ENCODE measurements at places on chromosomes 13 and 19.
A peak's percentile ranks its signal among the peaks of the same experiment; 100 is the strongest.

GRCh38 chr13:28843639-28844038, 23.5 kb downstream of the MTUS2 start:
- no peak overlapping the region for H3K27ac ChIP-seq
- H3K4me3 ChIP-seq = no peak overlapping the region
- DNase-seq = no peak
- no peaks in the 10 kb centered on the region for H3K27me3 ChIP-seq
- H3K4me1 ChIP-seq = no peaks in the 10 kb centered on the region

- H3K36me3 ChIP-seq = no peaks in the 10 kb centered on the region
- no peaks in the 10 kb centered on the region for H3K4me1 ChIP-seq
- H3K27me3 ChIP-seq = no peaks in the 10 kb centered on the region
- H3K27ac ChIP-seq = no peak overlapping the region
- peak overlapping the region; percentile 36 for H3K4me3 ChIP-seq
These were observed 66.6 kb upstream of the ZNF527 start for GRCh38 chr19:37304190-37304883.

- no peak overlapping the region for H3K4me3 ChIP-seq
- no peak for DNase-seq
- peaks cover 51% of the 10 kb centered on the region for H3K27me3 ChIP-seq
- H3K27ac ChIP-seq = no peak overlapping the region
These were observed 159.1 kb upstream of the GPR12 start for GRCh38 chr13:26919732-26920131.

GRCh38 chr13:78323848-78324247, 279.5 kb downstream of the POU4F1 start:
- no peak for DNase-seq
- no peaks in the 10 kb centered on the region for H3K36me3 ChIP-seq
- H3K27me3 ChIP-seq = no peaks in the 10 kb centered on the region
- H3K4me1 ChIP-seq = no peaks in the 10 kb centered on the region
- no peak overlapping the region for H3K27ac ChIP-seq
- no peak overlapping the region for H3K4me3 ChIP-seq

- H3K27me3 ChIP-seq = no peaks in the 10 kb centered on the region
- no peak overlapping the region for H3K4me3 ChIP-seq
- H3K4me1 ChIP-seq = no peaks in the 10 kb centered on the region
- no peak for DNase-seq
- no peak overlapping the region for H3K27ac ChIP-seq
These were observed 7.9 kb upstream of the FCGBP start for GRCh38 chr19:39942366-39942730.

DNA sequence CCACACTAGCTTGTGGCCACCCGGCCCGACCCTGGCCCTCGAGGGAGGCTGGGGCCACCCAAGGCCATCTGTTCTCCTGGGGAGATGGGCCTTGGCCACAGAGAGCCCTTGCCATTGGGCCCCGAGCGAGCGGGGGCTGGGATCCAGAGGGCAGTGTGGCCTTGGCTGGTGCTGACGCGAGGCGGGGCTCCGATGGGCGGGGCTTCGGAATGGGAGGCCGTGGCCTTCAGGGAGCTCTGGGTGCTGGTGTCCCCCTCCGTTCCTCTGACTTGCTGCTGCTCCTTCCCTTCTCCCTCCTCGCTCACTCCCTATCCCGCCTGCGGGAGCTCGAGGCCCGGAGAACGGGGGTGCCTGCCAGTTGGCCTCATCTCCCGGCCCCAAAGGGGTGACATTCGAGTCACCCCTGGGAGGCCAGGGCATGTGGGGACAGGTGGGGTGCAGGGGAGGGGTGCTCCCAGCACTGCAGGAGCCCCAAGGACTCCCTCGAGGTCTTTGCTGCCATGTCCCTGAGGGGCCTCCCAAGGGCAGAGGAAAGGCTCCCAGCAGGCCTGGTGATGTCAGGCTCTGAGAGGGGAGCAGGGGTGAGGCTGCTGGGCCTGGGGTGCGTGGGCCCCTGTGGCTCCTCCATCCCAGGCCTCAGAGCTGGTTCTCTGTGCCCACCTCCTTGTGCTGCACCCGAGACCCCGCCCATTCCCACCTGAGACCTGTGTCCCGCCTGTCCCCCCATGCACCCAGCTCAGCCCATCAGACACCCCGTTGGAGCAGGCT, 4.2 kb downstream of the NCLN start:
- H3K27ac ChIP-seq = no peak overlapping the region
- H3K4me3 ChIP-seq = no peak overlapping the region

- no peak overlapping the region for H3K27ac ChIP-seq
- no peaks in the 10 kb centered on the region for H3K4me1 ChIP-seq
- H3K4me3 ChIP-seq = no peak overlapping the region
- no peaks in the 10 kb centered on the region for H3K36me3 ChIP-seq
- no peak for DNase-seq
These were observed 44.1 kb downstream of the KCTD15 start for GRCh38 chr19:33840783-33841182.

- H3K4me3 ChIP-seq = no peak overlapping the region
- H3K27me3 ChIP-seq = no peaks in the 10 kb centered on the region
- H3K4me1 ChIP-seq = peaks cover 7% of the 10 kb centered on the region
- peak overlapping the region; percentile 14 for H3K27ac ChIP-seq
- DNase-seq = peak; percentile 77
These were observed 389.2 kb downstream of the DIAPH3 start for GRCh38 chr13:59774491-59774971.

- H3K4me3 ChIP-seq = no peak overlapping the region
- no peaks in the 10 kb centered on the region for H3K27me3 ChIP-seq
- no peak for DNase-seq
- H3K4me1 ChIP-seq = peaks cover 10% of the 10 kb centered on the region
- no peaks in the 10 kb centered on the region for H3K36me3 ChIP-seq
These were observed 20.6 kb downstream of the HCN2 start for GRCh38 chr19:610071-610800.

GRCh38 chr19:45476304-45476703, 8.5 kb downstream of the FOSB start:
- DNase-seq = peak; percentile 16
- H3K27ac ChIP-seq = no peak overlapping the region
- H3K4me1 ChIP-seq = peaks cover 9% of the 10 kb centered on the region
- H3K36me3 ChIP-seq = no peaks in the 10 kb centered on the region
- no peaks in the 10 kb centered on the region for H3K27me3 ChIP-seq
- no peak overlapping the region for H3K4me3 ChIP-seq

GRCh38 chr13:52147225-52147624, 12.2 kb downstream of the NEK3 start:
- H3K27me3 ChIP-seq = no peaks in the 10 kb centered on the region
- peaks cover 9% of the 10 kb centered on the region for H3K36me3 ChIP-seq
- no peak overlapping the region for H3K4me3 ChIP-seq
- H3K27ac ChIP-seq = no peak overlapping the region
- no peaks in the 10 kb centered on the region for H3K4me1 ChIP-seq
- no peak for DNase-seq

Measured in IMR-90 (cell line).